ENCODE measurements at places on chromosomes 7 and 10.

GRCh38 chr7:22665923-22666322 is 61.1 kb upstream of the IL6 start:
- DNase-seq = no peak

- no peak for DNase-seq
Measured at GRCh38 chr7:47937711-47938573, 10.3 kb downstream of the PKD1L1 start.

GRCh38 chr10:120738658-120739057 is 112.5 kb upstream of the WDR11 start:
- DNase-seq = no peak

GRCh38 chr7:20328027-20328426 is 2.7 kb upstream of the ITGB8 start:
- DNase-seq = no peak

- DNase-seq = no peak
Measured at GRCh38 chr10:88401671-88402347, 181.3 kb downstream of the RNLS start.

DNA sequence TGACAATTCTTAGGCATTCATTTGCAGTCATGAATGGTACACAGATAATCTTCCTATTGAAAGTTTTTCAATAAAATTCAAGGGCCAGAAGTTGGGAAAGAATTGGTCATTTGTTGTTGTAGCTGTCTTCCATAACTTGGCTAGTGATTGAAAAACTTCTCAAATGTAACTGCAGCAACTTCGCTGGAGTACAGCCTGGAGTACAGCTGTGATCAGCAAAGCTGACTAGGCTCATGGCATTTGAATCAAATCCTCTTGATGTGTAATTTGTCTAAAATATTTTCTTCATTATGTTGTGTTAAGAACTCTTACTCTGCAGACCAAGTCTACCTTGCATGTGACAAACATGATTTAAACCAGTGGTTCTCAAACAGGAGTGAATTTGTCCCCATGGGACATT is 226.5 kb upstream of the STEAP1 start:
- DNase-seq = no peak

DNA sequence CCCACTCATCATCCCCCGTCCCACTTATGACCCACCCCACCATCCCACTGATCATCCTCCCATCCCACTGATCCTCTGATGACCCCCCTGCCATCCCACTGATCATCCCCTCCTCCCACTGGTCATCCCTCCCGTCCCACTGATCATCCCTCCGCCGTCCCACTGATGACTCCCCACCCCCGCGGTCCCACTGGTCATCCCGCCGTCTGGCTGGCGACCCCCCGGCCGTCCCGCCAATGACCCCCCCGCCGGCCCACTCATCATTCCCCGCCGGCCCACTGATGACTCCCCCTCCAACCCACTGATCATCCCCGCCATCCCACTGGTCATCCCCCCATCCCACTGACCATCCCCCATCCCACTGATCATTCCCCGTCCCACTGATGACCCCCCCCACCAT is 161.1 kb downstream of the GRM8 start:
- DNase-seq = no peak

DNA sequence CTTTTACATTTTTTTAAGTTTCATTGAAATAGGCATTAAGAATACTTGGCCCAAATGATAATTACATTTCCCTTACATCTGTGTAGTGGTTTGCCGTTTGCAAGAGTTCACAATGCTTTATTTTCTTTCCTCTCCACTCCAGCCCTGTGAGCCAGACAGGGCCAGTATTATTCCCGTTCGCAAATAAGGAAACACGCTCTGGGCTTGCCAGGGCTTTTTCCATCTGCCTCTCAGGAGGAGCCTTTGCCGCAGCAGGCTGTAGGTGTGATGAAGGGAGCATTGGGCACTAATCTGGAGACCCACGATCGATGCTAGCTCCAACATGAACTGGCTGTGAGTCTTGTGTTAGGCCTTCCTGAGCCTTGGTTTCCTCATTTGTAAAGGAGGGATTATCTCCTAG is 154.4 kb downstream of the GALNT17 start:
- DNase-seq = peak; percentile 68

DNA sequence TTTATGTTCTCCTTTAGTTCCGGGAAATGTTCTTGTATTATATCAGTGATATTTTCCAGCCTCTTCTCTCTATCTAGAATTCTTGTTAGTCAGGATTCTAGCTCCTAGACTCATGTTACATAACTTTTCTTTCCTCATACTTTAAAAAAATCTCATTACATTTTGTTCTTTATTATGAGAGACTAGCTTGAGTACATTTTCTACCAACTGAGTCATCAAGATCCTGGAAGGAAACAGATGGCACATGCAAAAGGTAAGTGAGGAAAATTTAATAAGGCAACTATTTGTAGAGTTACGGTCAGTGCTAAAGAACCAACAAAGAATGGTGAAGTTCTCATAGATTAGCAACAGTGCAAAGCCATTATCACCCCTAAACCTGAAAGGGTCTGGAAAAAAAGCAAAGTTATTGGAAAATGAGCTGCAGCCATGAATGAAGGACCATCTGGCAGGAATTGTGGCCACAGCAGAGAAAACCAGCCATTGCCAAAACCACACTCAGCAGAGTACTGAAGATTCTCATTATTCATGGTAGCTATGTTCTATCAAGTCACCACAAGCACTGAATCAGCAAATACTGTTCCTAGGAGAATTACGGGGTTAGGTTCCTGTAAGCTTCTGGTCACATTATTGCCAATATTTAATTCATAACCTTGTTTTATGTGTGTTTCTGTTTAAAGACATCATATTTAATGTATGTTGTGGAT is 98.3 kb upstream of the C7orf33 start:
- no peak for DNase-seq

DNA sequence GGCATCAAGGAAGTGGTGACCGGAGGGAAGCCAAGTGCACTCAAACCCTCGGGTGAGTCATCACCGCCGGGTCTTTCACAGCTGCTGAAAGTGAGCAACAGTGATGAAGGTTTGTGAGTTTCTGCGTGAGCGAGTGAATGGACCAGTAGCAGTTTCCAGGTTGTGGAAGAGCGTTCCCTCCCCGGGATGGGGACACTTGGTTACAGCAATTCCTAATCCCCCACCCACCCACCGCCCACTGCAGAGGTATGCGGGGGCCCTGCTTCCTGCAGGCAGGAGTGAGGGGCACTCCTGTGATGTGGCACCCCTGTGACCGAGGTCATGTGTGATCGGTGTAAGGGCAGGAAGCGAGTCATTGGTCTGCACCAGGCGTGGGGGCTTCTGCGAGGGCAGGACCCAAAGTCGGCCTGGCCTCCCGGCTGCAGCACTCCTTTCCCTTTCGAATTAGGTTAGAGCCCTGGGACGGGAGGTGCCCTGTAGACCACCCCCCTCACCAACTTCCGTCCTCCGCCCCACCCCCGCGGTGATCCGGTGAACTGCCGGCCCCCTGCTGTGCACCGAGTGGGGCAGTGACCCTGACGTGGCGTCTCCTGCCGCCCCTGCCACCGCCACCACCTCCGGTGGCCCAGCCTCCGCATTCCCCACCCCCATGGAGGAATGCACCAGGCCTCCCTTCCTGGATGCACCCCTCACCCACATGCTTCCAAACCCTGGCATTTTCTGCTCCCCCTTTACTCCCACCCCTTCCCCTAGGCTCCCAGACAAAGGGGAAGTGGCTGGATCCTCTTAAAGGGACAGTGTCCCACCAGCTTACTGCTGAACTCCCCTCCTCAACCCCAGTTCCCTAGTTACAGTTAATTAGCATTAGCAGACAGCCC is 10.9 kb downstream of the LIMK1 start:
- peak; percentile 79 for DNase-seq

DNA sequence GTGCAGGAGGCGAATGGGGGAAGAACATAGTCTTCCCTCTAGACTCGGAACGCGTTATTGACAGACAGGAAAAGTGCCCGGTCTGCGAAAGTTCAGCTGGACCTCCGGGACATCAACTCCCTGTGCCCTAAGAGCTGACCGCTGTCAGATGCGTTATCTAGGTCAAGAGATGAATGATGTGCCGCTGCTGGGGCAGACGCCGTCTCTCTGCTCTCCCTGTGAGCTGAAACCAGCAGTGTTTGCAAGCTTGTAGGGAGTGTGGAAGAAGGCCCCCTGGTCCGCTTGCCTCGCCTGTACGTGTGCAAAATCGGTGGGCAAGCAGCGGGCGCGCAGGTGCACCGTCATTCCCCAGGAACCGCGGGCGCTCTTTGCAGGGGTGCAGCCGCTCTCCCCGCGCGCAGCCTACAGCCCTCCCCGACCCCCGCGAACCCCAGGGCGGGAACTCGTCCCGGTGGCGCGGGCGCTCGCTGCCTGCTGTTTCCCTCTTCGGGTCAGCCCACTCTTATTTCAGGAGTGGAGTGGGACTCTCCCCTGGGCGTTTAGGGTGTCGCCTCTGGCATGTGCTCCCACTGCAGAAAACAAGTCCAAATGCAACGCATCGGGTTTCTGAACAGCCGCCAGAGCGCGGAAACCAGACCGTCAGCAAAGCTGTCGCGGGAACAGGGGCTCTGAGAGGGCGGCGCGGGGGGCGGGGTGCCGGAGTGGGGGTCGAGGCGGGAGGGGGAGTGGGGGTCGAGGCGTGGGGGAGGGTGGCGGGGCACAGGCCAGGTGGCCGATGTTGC is 1.8 kb upstream of the PFKFB3 start:
- peak; percentile 84 for DNase-seq

DNA sequence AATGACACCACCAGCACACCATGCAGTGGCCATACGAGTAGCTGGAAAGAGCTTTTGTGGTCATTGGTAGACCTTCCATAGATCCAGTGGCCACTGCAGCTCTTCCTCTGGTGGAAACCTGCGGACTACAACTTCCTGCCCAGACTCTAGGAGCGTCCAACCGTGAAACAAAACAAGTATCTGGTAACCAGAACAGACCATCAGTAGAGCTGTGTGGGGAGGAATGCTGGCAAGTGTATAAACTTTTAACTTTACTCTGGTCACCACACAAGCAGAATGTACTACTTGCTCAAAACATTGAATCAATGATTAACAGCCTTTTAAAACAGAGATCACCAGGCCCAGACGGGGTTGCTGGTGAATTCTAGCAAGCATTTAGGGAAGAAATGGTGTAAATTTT is 154.7 kb upstream of the DGKB start:
- DNase-seq = no peak

- DNase-seq = peak; percentile 55
Measured at GRCh38 chr10:35585903-35586535, 19.1 kb upstream of the GJD4 start.

DNA sequence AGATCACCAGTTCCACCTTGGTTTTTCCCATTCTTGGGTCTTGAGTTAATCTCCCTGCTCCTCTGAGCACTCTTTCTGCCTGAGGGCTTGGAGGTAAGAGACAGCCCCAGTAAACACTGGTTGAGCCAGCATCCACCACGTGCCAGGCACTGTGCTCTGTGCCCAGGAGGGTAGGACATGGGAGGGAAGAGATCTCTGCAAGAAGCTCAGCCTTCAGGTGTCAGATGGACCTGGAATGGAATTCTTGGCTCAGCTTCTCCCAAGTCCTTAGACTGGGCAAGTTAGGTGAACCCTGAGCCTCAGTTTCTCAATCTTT is 2.5 kb downstream of the ZYX start:
- DNase-seq = no peak

GRCh38 chr7:34315032-34315431 is 343.0 kb upstream of the NPSR1 start:
- DNase-seq = no peak

- DNase-seq = no peak
Measured at GRCh38 chr10:78684947-78685346, 383.8 kb upstream of the ZMIZ1 start.

DNA sequence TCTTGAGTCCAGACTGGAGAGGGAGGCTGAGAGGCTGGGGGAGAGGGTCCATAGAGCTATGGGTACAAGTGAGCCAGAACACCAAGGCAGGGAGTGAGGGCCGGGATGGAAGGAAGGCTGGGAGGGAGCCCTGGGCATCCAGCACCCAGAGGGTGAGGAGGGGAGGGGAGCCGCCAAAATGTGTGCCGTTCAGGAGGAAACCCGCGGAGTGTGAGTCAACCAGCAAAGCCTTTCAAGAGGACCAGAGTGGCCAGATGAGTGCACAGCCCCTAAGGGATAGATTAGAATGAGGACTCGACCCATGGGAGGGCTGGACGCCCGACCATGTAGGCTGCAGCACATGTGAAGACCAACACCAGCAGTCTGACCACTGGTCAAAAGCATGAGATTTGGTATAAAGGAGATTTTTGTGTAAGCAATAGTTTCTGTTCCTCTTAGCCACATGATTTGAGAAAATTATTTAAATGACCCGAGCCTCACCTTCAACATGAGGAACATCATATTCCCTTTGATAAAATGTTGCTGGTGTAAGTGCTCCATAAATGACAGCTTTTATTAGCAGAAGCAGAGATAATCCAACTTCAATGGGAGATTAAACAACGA is 179.7 kb upstream of the GRB10 start:
- no peak for DNase-seq

DNA sequence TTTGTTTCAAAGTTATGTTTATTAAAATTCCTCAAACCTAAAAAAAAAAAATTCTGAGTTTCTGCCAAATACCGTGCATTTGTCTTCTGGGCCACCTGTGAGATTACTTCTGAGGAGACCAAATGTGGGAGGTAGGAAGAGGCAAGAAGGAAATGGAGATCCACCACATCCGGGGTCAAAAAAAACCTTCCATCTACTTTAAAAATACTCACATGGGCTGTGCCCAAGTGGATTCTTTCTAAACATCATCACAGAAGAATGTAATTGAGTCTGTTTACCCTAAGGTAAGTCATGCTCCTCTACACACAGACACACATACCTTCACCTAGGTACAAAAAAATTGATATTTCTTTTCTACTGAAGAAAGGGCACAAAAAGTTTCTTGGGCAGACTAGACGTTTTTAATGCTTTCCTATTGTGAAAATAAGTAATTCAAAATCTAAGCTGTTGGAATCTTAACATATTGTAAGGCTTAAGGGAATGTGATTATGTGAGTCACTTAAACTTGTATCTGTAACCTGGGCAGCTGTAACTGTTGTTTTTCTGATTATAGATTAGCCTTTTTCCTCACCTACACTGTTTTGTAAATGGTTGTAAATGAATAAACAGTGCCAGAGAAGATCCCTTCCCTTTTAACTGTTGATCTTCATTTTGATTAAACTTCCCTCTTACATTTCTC is 19.1 kb upstream of the SPOCK2 start:
- DNase-seq = no peak

GRCh38 chr7:101066833-101067177 is 18.5 kb upstream of the TRIM56 start:
- DNase-seq = no peak

DNA sequence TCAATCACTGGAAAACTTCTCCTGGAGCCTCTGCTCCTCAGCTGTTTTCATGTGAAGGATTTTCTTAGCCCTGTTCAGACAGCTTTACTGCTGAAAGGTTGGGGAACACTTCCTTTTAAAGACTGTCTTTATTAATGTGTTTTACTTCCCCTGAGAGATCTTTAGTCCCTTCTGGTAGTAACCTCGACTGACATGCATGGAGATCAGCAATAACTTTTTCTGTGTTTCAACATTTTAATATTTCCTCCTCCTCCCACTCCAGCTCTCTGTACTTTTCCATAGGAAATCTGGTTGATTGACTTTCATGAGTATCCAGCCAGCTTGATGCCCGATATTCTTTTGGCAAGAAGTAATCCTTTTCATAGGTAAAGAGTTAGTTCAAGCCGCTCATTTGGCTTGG is 62.7 kb upstream of the STRIP2 start:
- no peak for DNase-seq

All from right hindlimb (tissue), 1 donor.